GM13976 (cell line): ENCODE measurements at places on chromosomes 5 and 9.
A peak's percentile ranks its signal among the peaks of the same experiment; 100 is the strongest.

GRCh38 chr5:150350524-150351344, 6.8 kb upstream of the TCOF1 start:
- peak; percentile 81 for DNase-seq

DNA sequence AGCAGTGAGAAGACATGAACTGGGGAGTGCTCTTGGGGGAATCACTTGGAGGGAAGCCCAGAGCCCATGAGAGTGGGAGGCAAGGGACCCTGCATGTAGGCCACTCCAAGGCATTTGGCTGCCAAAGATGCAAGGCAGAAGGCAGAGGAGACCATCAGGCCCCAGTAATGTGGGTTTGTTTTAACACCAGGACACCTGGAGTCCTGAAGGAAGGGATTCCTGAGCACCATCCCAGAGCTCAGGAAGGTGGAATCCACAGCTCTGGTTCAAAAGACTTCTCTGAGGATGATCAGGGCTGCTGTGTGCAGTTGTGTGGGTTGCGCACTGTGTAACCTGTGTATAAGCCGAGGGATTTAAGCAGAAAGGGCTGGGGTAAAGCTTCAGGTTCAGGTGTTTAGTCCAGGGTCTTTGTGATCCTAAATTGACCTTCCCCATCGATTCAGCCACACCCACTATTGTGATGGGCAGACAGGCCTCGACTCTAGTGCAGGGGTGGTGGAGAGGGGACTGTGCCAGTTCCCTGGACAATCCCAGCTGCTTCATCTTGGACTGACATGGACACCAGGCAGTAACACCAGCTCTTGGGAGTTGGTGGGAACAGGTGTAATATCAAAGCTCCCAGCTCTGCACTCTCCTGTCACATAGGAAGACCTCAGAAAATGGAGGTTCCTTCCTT, 11.0 kb downstream of the B4GALT7 start:
- DNase-seq: no peak

DNA sequence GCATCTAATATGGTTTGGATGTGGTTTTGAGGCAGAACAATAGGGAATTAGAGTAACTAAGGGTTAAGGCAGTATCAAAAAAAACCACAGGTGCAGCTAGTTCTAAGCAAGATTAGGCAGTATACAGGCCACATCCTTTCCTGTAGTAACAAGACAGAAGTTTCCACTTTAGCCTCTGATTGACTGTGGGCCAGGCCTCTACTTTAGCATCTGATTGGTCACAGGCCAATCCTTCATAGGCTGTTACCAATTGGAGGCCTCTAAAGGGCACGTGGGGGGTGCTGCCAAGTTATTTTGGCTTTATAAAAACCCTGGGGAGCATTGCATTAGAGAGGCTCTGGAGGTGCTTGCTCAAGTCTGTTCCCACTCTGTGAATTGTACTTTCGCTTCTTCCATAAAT, 144.1 kb upstream of the ST8SIA4 start:
- DNase-seq: no peak

GRCh38 chr5:74051076-74051475, 425.1 kb downstream of the ARHGEF28 start:
- DNase-seq: no peak

- peak; percentile 56 for DNase-seq
These were observed 608 bp downstream of the ELOVL7 start for GRCh38 chr5:60843386-60843935.

DNA sequence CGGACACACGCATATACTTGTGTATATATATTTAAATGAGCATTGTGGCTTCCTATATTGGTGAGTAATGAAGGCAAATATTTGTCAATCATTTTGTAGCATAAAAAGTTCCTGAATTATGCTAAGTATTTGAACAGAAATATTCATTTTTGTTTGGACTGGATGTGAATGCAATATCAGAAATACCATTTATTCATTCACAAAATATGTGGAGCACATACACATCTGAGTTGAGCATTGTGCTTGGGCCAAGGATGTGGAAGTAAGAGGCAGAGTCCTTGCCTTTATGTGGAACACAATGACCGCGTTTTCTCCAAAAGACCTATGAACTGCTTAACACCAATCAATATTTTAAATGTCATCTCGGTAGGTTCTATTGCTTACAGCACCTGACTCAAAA, 1086.5 kb downstream of the NR2F1-AS1 start:
- DNase-seq: no peak

DNA sequence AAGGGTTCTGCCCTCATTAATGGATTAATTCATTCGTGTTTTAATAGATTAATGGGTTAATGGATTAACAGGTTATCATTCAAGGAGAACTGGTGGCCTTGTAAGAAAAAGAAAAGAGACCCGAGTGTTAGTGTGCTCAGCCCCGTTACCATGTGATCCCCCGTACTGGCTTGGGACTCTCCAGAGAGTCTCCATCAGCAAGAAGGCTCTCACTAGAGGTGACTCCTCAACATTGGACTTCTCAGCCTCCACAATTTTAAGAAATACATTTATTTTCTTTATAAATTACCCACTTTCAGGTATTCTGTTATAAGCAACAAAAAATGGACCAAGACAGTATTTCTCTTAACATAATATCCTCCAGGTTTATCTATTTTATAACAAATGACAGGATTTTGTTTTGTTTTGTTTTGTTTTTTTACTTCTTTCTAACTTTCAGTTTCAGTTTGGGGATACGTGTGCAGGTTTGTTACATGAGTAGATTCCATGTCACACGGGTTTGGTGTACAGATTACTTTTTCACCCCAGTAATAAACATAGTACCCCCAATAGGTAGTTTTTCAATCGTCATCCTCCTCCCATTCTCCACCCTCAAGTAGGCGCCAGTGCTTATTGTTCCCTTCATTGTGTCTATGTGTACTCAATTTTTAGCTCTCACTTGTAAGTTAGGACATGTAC, 456.1 kb downstream of the DNAH5 start:
- DNase-seq: no peak

GRCh38 chr5:178547753-178548415, 42.3 kb downstream of the COL23A1 start:
- DNase-seq: no peak

GRCh38 chr5:59587489-59588337, 305.8 kb downstream of the PDE4D start:
- no peak for DNase-seq

DNA sequence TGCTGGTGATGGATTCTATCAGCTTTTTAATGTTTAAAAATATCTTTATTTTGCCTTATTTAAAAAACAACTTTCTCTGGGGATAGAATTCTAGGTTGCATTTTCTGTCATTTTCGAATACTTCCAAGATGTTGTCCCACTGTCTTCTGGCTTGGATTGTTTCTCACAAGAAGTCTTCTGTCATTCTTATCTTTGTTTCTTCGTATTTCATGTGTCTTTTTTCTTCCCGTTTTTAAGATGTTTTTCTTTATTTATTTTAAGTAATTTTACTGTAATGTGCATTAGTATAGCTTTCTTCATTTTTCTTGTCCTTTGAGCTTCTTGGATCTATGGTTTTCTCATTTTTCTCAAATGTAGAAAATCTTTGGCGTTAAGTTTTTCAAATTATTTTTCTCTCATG, 19.1 kb downstream of the STX17 start:
- DNase-seq: no peak

- no peak for DNase-seq
These were observed 69.4 kb upstream of the PANK3 start for GRCh38 chr5:168648576-168648975.

DNA sequence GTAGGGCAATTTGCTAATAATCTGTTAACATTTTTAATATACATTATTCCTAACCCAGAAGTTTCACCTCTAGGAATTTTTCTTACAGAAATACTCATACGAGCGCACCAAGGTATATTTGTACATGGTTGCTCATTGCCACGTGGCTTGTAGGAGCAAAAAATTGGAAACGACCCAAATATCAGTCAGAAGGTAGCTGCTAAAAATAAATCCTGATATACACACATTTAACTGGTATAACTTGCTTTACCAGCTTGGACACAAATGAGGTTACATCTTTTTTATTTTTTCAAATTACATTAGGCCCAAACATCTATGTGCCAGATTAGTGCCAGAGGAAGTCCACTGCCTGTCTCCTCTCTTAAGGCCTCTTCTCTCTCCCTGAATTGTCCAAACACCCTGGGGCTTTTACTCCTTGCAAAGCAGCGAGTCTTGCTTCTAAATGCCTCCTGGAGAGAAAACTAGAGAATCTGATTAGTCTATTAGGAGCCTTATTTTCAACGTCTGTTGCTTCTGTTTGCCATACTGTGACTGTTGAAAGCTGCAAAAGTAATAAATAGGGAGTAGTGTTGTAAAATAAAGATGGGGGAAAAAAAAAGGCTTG, 92.0 kb upstream of the SSBP2 start:
- no peak for DNase-seq
